Tongue (tissue), 3 donors: ENCODE measurements at places on chromosomes 6 and 20.

GRCh38 chr6:115891750-115892149, 168.9 kb downstream of the FRK start:
- no peak for DNase-seq

DNA sequence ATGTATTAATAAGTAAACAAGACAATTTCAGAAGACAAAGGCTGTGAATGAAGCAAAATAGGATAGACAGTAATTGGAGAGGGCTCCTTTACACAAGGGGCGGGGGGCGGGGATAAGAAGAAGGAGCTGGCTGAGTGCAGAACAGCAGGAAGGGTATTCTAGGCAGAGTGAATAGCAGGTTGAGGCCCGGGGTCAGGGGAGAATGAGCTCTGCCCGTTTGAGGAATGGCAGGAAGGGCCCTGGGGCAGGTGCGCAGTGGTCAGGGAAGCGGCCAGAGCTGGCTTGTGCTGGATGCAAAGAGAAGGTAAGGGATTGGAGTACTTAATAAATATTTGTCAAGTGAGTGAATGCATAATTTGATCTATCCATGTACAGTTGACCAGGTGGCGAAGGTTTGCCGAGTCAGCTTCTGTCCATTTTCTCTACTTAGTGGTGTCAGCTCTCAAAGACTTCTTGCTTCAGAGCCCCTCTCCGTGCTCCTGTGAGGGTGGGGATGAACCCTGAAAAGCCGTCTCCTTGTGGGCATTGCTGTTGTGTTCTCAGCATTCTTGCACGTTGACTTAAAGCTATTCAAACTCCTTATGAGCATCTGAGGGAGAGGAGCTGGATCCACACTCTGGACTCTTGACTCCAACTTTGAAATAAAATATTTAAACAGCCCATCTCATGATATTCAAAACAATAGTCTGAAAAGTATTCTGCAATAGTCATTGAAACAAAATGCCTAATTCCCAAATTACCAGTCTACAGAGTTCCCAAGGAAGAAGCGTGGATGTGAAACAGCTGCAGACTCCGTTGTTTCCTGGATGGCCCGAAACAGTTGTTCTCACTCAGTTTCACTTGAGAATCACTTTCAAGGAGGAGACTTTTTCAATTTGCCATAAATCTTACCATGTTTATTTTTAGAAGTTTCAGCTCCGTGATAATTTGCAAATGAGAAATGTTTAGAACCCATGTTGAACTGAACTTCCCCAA, 105.1 kb downstream of the EDN3 start:
- peak; percentile 91 for DNase-seq

GRCh38 chr6:44012078-44012493, 115.2 kb downstream of the MRPL14 start:
- no peak for DNase-seq

DNA sequence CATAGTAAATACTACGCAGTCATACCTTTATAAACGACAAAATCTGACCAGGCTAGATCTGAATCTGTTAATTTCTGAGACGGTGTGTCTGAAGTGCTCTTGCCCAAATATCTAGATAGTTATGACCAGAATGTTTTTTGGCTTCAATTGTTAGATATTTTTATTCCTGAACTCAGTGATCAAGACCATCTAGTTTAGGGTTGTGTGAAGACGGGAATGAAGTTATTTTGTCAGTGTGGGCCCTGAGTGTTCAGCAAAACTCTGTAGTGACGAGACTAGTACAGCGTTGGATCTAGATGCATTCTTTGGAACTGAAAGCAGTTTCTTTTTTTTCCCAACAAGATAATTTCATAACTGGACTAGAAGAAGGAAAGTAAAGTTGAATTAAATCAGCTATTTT, 3.1 kb downstream of the STXBP5 start:
- DNase-seq = no peak

- no peak for DNase-seq
These were observed 23.3 kb downstream of the MYCT1 start for GRCh38 chr6:152720974-152721373.

GRCh38 chr20:58251979-58252591, 23.6 kb upstream of the ANKRD60 start:
- DNase-seq = no peak

DNA sequence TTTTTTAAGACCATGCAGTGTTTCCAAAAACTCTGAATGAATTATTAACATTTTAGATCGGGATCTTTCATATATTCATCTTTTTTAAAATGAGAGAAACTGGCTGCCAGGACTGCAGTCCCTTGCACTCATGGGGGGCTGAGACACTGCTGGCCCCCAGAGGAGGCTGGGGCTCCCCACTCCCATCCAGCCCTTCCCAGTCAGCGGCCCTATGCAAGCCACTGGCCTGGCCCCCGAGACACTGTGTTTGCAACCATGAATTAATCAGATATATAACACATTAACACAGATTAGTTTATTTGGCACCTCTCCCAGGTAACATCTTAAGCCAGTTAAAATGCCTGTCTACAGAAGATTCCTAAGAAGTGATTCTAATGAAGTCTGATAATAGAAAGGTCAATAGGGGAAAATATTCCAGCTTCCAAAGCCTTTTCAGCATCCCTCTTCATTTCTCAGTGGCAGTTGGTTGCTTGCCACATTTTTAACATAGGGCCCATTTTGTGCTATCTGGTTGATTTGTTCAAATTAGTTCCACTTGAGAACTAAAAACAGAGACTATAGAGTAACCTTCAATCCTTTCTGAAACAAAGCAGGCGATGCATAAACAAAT, 184.4 kb upstream of the FBXL4 start:
- DNase-seq = no peak

GRCh38 chr6:117927866-117928265, 20.8 kb downstream of the SLC35F1 start:
- DNase-seq = peak; percentile 5

DNA sequence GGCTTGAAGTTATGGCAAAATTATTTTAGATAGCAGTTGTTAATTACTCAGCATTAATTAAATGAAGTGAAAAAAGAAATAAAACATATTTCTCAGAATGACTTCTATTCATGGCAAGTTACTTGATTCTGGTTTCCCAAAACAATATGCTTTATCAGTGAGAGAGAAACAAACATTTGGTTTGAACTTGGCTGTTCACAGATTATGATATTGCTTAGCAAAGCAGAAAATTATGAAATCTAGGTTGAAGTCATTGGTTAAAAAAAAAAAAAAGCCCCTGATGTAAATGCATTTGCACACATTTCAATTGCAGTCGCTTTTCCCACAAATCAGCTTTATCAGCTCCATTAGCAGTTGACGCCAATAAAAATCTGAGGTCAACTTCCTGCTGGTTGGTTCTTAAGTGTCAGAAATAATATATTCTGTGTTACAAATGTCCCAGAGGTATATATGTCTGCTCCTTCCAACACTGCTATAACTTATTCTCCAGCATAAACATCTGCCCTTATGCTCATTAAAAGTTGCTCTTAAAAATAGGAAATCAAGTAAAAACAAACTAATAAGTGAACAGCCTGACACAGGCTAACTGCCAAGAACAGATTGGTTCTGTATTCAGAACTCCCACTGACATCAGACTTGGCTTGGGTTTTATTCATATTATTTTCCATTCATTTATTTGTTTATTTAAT, 275.4 kb downstream of the PHF3 start:
- DNase-seq = peak; percentile 20

GRCh38 chr6:157514659-157515496, 133.9 kb downstream of the ZDHHC14 start:
- no peak for DNase-seq

- DNase-seq = no peak
These were observed 57.9 kb downstream of the SYNJ2 start for GRCh38 chr6:158039571-158040050.

DNA sequence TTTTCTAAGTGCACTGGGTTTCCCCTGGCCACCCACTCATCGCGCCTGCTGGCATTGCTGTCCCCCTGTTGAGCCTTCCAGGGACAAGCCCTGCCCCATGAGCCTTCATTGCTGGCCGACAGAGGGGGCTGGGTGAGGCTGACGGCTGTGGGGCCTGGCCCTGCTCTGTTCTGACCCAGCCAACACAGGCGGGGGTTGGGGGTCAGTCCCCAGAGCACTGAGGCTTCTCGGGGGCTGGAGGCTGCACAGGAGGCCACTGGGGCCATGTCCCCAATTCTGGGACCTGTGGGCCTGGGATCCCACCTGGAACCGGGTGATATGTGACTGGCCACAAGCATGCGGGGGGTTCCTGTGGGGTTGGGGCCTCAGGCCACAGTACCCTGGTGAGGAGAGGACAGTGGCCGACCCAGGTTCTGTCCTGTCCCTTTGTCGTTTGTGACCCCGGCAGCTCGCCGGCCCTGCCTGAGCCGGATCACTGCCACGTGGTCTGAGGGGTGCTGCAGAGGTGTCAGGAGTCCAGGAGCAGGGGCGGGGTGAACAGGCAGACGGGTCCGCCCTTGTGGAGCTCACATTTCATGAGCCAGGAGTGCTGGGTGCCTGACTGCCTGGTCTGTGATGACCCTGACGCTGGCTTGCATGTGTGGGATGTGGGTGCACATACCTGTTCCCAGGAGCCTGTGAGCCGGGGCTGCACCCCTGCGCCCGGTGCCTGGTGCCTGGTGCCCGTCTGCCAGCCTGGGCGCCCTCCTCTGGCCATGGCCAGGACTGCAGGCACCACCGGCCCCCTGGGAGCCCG, 2.1 kb upstream of the COL20A1 start:
- no peak for DNase-seq

DNA sequence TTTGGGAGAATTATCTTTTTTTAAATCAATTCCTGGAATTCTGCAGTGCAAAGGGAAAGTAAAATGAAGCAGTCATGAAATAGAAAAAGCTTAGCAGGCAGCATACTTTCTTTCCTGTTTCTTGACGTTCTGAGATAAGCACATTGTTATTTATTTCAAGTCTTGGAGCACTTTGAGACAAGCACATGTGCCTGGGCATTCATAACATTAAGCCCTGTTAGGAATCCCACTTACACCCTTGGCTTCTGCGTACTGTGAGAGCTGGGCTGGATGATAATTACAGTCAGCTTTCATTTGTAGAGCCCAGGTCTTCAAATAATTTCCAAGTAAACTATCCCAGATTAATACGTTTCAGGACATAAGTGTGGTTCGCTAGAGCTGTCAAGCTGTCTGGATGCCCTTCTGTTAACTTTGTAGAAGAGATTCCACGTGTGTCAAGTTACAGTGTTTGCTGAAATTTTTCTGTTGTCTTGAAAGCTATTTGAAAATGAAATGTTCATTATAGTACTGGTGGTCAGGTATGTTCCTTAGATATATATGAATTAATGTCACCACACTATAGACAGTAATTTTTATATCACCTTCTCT, 8.9 kb downstream of the FARS2 start:
- DNase-seq = no peak

GRCh38 chr6:123896869-123897268, 93.2 kb downstream of the NKAIN2 start:
- DNase-seq = no peak

DNA sequence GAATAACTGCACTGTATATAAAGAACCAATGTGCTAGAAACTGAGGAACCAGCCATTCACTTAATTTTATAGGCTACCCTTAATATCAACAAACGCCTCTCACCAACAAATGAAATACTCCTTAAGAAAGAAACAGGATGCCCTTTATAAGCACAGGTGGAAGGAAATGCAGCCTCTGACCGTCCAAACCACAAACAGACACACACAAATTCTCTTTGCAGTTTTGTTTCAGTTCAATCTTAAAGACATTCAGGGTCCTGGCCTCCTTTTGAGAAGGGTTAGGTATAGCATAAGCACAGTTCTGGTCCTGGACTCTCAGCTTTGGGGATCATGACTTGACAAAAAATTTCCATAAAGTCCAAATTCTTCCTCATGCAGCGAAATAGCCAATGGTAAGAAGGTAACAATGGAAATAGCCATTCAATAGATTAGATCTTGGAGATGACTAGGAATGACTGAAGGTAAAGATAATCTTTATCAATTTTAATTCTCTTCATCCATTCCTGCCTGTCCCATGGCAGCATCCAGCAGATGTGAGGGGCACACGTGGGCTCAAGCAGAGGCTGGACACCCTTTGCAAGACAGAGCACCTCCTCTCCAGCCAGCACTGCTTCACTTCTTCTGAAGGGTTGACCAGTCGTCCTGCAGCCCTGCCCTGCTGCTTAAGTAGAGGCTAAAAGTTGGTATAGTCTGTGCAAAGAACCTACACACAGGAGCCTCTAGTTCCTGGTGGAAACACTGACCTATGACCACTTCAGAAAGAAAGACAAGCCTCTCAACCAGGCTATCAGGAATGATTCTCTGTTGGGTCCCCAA, 123.9 kb downstream of the CD83 start:
- no peak for DNase-seq

DNA sequence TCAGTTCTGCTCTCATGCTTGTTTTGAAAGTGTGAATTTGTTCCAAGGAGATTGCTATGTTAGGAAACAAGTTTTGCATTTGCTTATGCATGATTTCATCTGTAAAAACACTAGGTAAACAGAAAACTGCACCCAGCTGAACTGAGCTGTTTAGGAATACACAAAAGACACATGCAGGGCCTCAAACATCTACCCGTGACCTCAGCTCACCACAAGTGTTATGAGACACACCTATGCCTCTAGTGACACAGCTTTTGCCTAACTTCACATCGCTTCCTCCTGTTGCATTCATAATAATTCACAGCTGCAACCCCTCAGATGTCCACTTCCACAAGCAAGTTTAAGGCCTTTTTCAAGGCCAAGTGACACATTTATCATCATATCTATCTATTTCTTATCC, 98.0 kb upstream of the SLC24A3 start:
- no peak for DNase-seq

- DNase-seq = no peak
These were observed 42.8 kb upstream of the GLP1R start for GRCh38 chr6:39005774-39006173.

GRCh38 chr6:112560651-112561050, 213.5 kb downstream of the RFPL4B start:
- no peak for DNase-seq

DNA sequence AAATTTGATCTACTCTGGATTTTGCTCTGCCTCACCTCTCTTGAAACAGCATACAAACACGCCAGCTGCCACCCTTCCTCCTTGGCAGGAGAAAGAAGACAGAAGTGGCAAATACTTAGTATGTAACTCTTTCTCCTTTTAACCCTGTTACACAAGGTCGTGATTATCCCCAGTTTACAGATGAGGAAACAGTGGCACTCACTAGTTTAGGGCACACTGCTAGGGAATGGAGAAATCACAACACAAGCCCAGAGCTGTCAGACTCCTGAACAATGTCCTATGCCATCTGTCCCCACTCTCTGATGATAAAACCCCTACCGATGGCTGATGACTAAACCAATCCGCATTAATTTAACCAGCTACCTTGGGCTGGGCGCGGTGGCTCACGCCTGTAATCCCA, 79.7 kb downstream of the FGD2 start:
- no peak for DNase-seq

GRCh38 chr6:13299918-13300317, 28.4 kb downstream of the TBC1D7 start:
- no peak for DNase-seq
